Activated naive CD4-positive, alpha-beta T cell treated with anti-CD3 and anti-CD28 coated beads, Interleukin-2, amount 10 ng/mL, durations not matched to agents 7 days and 5 days (primary cell): ENCODE measurements at places on chromosomes 16 and 17.

GRCh38 chr16:53091466-53092211 lies 36.8 kb downstream of the CHD9 start:
- DNase-seq = no peak

DNA sequence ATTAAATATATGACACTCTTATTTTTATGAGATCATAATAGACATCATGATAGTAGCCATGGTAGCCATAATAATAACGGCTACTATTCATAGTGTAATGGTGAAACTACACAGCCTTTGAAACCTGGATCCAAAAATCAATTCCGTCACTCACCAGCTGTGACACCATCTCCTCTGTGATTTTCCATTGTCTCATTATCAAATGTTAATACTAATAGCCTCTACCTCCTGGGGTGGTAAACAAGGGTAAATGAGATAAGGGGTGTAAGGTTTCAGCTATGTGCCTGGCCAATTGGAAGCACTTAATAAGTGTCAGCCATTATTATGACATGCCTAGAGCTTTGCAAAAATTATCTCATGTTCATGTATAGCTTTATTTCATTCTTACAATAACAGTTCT lies 88.6 kb downstream of the CACNG3 start:
- no peak for DNase-seq

DNA sequence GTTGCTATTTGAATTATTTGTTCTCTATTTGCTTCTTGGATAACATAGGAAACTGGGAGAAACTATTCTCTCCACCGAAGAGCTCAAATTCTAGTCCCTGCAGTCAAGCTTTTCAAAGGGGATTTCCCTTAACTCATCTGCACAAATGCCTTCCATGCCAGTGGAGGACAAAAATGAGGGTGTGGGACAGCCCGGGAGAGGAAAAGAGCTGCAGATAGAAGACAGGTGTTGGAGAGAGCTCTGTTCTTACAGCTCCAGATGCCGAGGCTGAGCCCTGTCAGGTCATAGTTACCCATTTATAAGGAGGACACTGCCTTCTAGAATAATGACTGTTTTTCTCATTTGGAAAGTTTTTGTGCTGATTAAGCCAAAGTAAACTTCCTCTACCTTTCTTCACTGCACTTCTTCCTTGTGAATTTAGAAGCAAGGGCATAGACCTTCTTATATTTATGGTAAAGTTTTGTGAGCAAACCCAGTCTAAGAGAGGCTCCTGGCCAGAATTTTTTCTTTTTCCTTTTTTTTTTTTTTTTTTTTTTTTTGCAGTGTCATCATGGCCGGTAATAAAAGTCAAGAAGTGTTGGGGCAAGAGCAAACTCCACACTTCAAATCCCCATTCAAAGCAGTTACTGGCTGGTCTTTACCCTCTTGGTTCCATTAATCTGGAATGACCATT lies 177.2 kb downstream of the ABCC12 start:
- no peak for DNase-seq

GRCh38 chr16:54286090-54286365 lies 559 bp downstream of the IRX3 start:
- no peak for DNase-seq

GRCh38 chr17:40177275-40177874 lies at the start of gene RAPGEFL1:
Gene RAPGEFL1, plus strand, starts transcription at chr17:40177470. Its CDS starts 392 bp downstream, at chr17:40177862.
- DNase-seq = peak; percentile 89

GRCh38 chr16:11552440-11552839 lies 34.3 kb downstream of the LITAF start:
- DNase-seq = no peak

DNA sequence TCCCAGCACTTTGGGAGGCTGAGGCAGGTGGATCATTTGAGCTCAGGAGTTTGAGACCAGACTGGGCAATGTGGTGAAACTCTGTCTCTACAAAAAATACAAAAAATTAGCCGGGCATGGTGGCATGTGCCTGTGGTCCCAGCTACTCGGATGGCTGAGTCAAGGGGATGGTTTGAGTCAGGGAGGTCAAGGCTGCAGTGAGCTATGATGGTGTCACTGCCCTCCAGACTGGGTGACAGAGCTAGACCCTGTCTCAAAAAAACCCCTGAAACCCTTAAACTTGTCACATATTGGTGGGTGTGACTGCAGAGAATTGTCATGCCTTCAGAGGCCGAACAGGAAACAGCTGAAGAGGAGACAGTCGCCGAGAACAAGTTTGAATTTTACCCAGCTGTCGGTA lies 13.4 kb downstream of the RPTOR start:
- no peak for DNase-seq

- no peak for DNase-seq
Measured at GRCh38 chr17:8133941-8134340, 10.0 kb upstream of the HES7 start.

- no peak for DNase-seq
Measured at GRCh38 chr16:67187175-67187890, 2.6 kb downstream of the EXOC3L1 start.

- DNase-seq = no peak
Measured at GRCh38 chr17:10059684-10060211, 138.7 kb downstream of the GAS7 start.

- peak; percentile 67 for DNase-seq
Measured at GRCh38 chr17:77319211-77320043, 178.7 kb downstream of the SEC14L1 start.

DNA sequence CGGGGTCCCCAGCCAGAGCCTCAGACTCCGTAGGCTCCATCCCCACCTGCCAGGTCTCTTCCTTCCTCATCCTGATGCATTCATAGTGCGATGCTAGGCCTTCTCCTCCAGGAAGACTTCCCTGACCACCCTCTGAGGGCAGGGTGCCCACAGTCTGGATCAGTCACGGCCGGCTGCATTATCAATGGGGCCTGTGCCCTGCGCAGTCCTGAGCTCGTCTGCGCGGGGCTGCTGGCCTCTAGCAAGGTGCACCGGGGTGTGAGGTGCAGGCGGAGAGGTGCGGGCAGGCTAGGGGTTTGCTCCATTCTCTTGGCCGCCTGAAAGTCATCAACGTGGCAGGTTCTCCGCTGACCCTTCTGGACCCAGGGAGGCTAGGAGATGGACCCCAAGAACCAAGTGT lies 56.9 kb upstream of the ACSF3 start:
- DNase-seq = no peak
